ENCODE measurements at places on chromosomes 3 and 15.

DNA sequence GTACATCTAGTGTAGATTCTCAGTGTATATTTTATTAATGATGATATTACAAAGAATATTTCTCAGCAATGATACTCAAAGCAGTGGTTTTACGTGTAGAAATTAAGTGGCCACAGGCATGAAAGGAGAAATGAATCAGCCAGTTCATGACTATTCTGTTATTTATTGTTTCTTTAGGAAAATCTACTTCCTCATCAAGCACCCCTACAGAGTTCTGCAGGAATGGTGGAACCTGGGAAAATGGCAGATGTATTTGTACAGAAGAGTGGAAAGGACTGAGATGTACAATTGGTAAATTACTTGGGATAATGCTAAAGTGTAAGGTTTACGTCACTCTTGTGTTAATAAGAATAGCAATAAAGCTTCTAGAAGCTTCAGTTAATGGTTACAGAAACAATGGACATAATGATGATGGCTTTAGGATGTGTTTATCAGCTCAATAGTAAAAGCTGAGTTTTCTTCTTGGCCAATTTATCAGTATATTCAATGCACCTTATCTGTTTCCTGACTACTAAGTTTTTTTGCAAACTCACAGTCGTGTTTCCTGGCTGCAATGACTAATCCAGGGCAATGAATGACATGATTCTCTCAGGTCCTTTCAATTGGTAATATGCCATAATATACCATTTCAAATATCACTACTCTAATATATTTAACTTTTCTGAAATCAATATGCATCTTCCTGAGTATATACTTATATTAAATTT lies 20.2 kb downstream of the ADGRG7 start:
- DNase-seq: no peak

GRCh38 chr3:46549408-46549904 lies 16.6 kb downstream of the LRRC2 start:
- no peak for DNase-seq

GRCh38 chr3:18425641-18426257 lies 610 bp upstream of the SATB1 start:
- peak; percentile 66 for DNase-seq

DNA sequence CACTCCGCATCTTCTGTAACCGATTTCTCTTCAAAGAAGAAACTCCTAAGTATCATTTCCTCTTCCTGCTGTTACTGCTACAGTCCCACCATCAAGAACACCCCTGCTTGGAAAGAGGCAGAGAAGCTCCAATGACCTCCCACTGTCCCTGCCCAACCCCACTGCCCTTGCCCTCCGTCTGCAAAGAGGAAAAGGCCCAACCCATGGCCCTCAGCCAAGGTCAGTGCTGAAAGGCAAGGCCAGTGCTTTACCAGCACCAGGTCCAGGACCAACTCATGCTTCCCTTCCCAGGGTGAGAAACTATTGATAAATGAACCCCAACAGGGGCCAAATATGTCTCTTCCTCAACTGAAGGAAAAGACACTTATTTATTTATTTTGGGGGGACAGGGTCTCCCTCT lies 22.5 kb downstream of the FAM240A start:
- DNase-seq: no peak

- DNase-seq: no peak
These were observed 4.8 kb downstream of the GPR15 start for GRCh38 chr3:98536456-98537017.

GRCh38 chr3:140223631-140224030 lies 288.6 kb downstream of the CLSTN2 start:
- DNase-seq: no peak
